ENCODE measurements at places on chromosomes 12 and 14.
A peak's percentile ranks its signal among the peaks of the same experiment; 100 is the strongest.

GRCh38 chr12:69331909-69332684, 16.1 kb upstream of the LYZ start:
- DNase-seq, result no peak

DNA sequence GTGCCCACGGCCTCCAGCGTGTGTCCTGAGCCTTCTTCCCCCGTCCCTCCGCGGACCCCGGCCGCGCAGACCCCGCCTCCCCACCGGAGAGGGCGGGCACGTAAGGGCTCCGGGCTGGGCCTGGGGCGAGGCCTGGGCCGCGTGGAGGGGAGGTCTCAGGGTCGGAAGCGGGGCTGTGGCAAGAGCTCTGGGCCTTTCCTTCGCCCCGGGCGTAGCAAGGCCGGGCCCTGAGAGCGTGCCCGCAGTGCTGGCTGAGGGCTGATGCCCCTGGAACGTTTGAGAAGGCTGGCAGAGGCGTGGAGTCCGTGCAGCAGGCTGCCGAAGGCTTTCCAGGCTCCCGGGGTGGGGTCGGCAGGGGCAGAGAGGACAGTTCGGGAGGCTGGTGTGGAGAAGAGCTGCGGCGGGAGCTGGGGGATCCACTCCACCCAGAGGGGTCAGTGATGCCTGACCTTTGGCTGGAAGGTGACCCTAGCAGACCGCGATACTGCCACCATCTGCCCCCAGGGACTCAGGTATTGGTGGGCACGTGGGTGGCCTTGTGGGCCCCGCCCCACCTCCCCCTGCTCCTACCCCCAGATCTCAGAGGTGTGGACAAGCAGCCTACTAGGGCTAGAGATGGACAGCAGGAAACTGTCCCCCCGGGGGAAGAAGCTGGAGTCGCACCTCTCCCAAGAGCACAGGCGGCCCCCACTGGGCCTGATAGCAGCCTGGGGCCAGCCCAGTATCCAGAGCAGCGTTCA, 558 bp downstream of the TEX22 start:
- peak; percentile 93 for DNase-seq

- no peak for DNase-seq
Measured at GRCh38 chr14:56514663-56515371, 64.8 kb upstream of the TMEM260 start.

DNA sequence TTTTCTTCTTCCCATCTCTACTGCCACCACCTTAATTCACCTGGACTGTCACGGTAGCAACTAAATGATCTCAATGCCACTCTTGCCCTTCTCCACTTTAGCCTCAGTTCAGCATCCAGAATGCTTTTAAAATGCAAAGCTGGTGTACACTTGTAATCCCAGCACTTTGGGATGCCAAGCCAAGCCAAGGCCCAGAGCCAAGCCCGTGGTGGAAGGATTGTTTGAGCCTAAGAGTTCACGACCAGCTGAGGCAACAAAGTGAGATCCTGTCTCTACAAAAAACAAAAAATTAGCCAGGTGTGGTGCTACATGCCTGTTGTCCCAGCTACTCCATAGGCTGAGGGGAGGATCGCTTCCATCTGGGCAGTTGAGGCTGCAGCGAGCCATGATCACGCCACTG, 5.9 kb downstream of the CIPC start:
- DNase-seq, result no peak

DNA sequence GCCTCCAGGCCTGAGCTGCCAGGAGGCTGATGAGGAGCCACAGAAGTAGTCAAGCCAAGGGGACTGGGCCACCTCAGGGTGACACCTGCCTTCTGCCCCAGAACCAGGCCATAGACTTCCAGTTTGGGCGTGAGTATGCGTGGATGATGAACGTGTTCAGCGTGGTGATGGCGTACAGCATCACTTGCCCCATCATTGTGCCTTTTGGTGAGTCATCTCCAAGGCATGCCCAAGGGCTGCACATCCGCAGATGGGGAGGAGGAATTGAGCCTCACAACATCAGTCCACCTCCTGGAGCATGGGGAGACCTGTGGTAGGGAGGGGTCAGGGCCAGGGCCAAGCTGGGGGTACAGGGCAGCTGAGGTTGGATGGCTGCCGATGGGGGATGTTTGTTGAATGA, 22.3 kb downstream of the NGB start:
- DNase-seq, result no peak

DNA sequence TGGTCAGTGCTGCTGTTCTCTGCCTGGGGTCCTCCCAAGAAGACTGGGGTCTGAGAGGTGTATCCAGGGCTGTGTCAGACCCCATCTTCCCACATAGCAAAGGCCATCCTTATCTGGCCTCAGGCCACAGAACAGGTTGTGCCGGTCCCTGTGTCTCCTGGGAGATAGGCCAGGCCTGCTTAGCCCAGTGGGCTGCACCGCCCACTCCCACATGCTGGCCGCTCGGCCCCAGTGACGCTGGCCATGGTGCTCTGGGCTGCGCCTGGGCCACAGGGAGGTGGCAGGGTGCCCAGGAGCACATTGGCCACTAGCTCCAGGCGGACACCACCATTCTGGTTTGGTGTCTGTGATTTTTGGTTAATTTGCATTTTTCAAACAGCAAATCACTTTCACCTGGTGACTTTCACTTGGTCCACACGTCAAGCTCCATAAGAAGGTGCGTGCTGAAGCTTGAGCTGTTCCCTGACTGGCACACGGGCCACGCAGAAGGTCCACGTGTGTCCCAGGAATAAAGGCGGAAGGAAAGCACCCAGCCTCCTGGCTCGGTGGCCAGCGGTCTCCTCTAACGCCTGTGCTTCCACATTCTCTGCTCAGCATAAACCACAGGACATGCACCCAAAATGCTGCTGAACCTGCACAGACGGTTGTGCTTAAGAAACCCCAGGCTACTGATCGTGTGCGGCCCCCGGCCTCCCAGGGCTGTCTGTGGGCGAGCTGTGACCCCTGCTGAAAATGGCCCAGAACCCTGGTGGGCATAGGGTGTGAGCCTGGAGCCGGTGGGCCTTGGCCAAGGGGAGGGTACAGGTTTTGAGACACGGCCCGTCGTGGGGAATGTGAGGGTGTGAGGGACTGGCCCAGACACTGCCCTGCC, 4.6 kb downstream of the FBRSL1 start:
- DNase-seq, result no peak

GRCh38 chr12:125860672-125861288, 795.5 kb downstream of the AACS start:
- DNase-seq, result no peak

DNA sequence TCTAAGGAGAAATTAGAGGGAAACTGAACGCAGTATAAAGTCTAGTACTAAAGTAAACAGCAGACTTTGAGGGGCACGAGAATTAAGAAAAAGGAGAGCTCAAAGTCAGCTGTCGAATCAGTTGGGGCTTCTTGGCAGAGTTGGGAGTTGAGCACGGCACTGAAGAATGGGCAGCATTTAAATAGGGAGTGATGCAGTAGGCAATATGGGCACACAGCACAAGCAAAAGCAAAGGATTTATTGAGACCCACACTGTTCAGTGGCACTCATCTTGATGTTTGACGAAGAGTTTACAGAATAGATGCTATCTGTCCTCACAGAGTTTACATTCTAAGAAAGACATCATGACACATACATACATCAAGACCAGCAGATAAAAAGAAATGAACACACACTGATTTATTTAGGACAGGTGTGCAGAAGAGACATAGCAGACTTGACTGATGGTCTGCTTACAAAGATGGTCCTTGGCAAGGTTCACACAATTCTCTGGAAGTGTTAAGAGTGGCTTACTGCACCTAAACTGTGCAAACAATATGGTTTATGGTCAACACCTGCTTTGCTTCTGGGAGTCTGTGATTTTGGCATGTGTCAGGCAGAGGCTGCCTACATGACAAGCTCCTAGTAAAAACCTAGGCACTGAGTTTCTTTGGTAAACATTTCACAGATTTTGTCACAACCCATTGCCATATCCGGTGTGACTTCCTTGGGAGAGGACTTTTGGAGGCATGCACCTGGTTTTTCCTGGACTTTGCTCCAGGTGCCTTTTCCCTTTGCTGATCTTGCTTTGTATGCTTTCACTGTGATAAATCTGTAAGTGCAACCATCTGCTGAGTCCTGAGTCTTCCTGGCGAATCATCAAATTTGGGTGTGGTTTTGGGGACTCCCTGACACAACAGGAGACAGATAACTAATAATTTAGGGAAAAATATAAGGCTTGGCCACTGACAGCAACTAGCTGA, 26.3 kb downstream of the ALKBH1 start:
- no peak for DNase-seq

DNA sequence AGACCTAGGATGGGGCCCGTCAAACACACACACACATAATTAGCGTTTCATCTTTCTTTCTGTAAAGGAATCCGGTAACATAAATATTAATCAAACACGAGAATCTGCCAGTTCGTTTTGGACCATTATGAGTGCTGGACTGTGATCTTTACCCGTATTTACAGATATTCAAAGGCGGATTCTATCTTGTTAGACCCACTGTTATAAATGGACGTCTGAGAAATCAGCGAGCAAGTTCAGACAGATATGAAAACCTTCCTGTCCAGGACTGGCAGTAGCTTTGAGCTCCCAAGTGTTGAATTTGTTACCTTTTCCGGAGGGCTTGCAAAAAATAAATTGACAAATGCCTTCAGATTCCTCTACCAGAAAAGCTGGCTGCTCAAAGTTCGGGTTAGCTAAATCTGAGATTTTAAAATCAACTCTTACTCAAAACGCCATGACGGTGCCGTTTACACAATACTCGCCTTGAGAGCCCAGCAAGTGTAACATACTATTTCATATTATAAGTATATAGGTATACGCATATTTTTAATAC, 27.6 kb downstream of the BCL11B start:
- no peak for DNase-seq

- DNase-seq, result no peak
Measured at GRCh38 chr12:90999527-90999926, 5.2 kb downstream of the EPYC start.

GRCh38 chr14:73810478-73811163, 41.0 kb upstream of the PTGR2 start:
- no peak for DNase-seq

GRCh38 chr14:102304611-102305506, at the start of gene MOK:
TSS of gene MOK (minus strand) at chr14:102305164. CDS start at chr14:102304968, 196 bp downstream.
- DNase-seq, result peak; percentile 99

DNA sequence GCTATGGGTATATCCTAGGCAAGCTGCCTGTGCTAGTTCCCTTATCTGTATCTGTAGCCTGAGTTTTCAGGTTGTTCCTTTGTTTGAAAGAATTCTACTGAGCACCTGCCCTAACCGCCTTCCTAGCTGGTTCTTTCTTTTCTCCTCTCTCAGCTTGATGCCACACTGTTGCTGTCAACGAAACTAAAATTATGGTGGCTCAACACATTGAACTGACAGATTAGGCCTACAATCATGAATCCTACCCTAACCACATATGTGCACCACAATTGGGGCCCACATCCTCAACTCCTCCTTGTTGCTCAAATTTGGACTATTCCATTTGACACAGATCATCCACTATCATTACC, 36.2 kb upstream of the RESF1 start:
- no peak for DNase-seq

- peak; percentile 11 for DNase-seq
Measured at GRCh38 chr12:18402872-18403611, 141.7 kb downstream of the PIK3C2G start.

Data from Karpas-422 (cell line).